Cardiac ventricle fibroblast (primary cell): ENCODE measurements at places on chromosomes 2 and 18. TPM values are rescaled to one million over a fixed set of nuclear protein-coding genes. Genes with fewer than 3 reads are reported as not detected.

Gene TMEM198
- 6.2 and 6.4 TPM in 2 replicates for total RNA-seq

Gene ATP9B
- 12.0 and 13.4 TPM in 2 replicates for total RNA-seq

Gene SEMA4F
- total RNA-seq = 3.6 and 4.5 TPM in 2 replicates

Gene VAPA
- 155 and 211 TPM in 2 replicates for total RNA-seq

Gene CROCC2
- 0.12 and 0.29 TPM in 2 replicates for total RNA-seq

Gene TMEM200C
- total RNA-seq = not detected in 2 replicates

Gene LIMS4
- 20.4 and 22.1 TPM in 2 replicates for total RNA-seq

Gene MAP3K19
- not detected in 2 replicates for total RNA-seq

Gene CD207
- total RNA-seq = not detected in 2 replicates

Gene PRSS56
- total RNA-seq = not detected in 2 replicates

Gene KCNG3
- total RNA-seq = 0.05 and 0.12 TPM in 2 replicates

Gene SLC5A7
- not detected in 2 replicates for total RNA-seq

Gene CLEC4F
- total RNA-seq = not detected in 2 replicates

Gene ICOS
- not detected in 2 replicates for total RNA-seq

Gene FHOD3
- 0.10 TPM in 1 of 2 replicates, not detected in the other for total RNA-seq

Gene PTPRN
- 1.6 and 4.1 TPM in 2 replicates for total RNA-seq

Gene PLCL1
- total RNA-seq = 15.5 and 16.7 TPM in 2 replicates
